ENCODE measurements at places on chromosomes 4 and X. TPM values are rescaled to one million over a fixed set of nuclear protein-coding genes. Genes with fewer than 3 reads are reported as not detected.

GLRA2 gene
- not detected for polyA plus RNA-seq

VEGFC gene
- not detected for polyA plus RNA-seq

PHOX2B gene
- not detected for polyA plus RNA-seq

FAM53A gene
- 3.2 TPM for polyA plus RNA-seq

ADAM29 gene
- polyA plus RNA-seq: not detected

All from B cell (primary cell).